ENCODE measurements at places on chromosomes 4 and X.

DNA sequence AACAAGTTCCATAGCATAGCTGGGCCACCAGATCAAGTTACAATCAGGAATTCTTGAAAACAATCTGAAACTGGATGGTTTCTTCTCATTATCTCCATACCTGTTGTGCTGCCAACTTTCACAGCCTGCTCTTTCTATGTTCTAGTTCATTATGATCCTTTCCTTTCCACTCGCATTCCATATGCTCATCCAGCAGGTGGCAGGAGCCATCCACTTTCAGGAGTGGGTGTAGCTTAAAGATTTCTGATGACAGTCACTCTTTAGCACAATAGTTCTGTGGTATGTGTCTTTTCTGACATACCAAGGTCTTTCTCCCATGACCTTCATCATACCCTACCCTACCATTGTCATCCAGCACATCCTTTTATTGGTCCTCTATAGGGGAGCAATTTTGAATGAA is 46.4 kb downstream of the PAGE2 start:
- no peak for DNase-seq

DNA sequence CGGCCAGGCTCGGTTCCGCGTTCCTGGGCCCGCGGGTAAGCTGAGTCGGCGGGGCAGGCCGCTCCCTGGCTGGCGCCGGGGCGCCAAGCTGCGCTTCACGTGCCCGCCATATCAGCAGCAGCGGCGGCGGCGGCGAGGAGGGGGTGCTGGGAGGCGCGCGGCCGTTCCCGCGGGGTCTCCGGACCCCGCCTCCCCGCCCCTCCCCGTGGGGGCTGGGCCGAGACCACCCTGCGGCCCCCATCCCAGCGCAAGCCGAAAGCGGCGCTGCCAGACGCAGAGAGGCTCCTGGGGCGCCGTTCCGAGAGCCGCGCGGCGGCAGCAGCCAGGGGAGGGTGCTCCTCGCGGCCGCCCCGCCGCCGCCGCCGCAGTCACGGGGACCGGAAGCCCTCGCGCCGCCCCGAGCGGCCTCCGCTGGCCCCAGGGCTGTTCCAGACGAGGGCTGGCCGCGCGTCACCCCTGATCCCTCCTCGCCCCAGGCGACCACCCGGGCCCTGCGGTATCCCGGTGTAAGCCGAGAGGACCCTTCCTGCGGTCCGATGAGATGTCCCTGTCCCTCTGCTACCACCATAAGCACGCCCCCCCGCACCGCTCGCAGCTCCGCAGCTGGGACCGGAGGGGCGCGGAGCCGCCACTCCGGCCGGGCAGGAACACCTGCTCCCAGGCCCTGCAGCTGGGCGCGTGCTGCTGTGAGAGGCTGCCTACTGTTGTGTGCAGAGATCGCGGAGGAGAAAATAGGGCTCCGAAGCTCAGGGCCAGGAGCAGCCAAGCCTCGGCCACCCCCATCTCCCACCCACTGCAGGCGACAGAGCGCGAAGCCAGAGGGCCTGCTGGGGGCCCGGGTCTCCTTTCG is 7.5 kb upstream of the BCOR start:
- DNase-seq, result no peak

GRCh38 chr4:687048-687970 is 1.6 kb downstream of the SLC49A3 start:
- no peak for DNase-seq

- DNase-seq, result no peak
Observed at GRCh38 chr4:103292959-103293358, 94.8 kb upstream of the CENPE start.

GRCh38 chr4:26864899-26865298 is 4.3 kb downstream of the STIM2 start:
- DNase-seq, result no peak

DNA sequence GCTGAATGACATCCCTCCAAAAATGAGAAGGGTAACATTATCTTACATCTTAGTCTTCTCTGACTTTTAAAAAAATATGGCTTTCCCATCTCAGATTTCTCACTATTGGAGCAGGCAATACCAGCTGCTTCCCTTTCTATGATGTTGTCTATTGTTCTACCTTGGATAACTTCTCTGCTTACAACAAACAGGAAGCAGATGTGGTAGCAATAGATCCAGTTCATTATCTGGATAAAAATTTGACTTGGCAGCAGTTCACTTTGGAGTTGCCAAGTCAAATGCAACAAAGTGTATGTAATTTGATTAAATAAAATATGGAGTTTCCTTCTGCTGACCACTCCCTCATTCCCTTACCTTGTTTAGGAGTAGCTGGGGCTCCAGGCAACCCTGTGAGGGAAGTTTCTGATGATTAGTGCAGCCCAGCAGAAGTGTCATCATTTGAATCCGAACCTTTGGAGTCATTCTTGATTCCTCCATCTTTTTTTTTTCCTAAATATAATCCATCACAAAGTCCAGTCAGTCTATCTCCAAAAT is 72.0 kb upstream of the GPRIN3 start:
- no peak for DNase-seq

- DNase-seq, result no peak
Observed at GRCh38 chr4:17447056-17447455, 64.8 kb downstream of the QDPR start.

DNA sequence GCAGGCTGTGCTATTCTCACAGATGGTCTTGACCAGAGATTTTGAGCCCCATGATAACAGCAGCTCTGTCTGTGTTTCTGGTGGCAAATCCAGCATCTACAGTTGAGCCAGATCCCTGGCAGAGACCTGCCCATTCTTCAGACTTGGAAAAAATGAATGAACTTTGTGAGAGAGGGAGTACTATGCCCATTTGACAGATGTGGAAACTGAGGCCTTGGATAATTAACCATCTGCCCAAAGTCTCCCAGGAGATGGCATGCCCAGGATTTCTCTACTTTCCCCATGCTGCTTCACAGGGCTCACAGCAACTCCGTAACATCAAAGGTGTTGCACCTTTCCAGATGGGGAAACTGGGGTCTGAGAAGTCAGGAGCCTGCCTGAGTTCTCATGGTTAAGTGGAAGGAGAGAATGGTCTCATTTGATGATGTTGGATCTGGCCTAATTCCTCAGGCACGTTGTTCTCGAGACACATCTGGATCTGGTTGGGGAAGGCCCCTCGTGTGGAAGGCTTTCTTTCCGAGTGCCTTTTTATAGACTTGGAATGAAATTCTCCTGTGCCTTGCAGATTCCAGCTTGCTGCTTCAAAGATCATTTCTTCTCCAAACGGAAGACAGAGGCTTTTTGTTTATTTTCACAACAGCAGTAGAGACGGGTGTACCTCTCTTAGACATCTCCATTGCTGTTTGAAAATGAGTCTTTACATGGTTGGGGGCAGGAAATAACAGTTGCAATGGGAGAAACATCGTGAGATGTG is 73.3 kb upstream of the STX18 start:
- DNase-seq, result no peak

Data from D721Med (cell line).